ENCODE measurements at places on chromosomes 6 and 20.

- no peak for DNase-seq
Observed at GRCh38 chr20:40286975-40287531, 402.0 kb downstream of the MAFB start.

GRCh38 chr6:24824142-24824938, 25.6 kb upstream of the ARMH2 start:
- DNase-seq: no peak

DNA sequence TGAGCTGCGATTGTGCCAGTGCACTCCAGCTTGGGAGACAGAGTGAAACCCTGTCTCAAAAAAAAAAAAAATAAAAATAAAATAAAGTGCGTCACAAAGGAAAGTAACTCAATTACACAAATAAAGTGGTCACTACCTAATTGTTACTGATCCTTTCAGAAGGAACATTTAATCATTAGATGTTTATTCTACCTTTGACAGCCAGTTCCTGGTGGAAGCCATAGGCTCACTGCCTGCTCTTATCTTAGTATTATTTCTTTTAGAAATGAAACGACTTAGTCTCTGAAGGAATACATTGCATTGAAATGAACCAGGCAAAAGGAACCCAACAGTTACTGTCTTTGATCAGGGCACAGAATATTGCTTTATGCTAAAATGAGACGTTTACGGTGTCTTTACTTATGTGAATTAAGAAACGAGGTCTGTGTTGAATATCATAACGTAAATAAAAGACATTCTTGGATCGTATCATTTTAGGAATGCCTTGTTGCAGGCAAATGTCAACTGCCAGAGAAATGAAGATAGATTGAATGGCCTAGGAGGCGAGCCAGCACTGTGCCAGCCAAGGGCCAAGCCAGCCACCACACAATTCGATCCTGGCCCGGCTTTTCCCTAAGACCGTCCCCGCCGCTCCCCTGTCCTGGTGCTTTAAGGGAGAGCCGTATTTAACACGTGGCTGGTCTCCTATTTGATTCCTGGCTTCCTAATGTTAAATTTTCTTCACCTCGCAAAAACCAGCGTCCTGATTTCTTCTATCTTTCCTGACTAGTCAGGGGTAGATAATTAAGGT, 136.7 kb upstream of the GMDS start:
- no peak for DNase-seq

GRCh38 chr20:13333793-13334192, 112.7 kb downstream of the ISM1 start:
- DNase-seq: no peak

- no peak for DNase-seq
Observed at GRCh38 chr6:157830354-157831017, 7.4 kb downstream of the SNX9 start.

DNA sequence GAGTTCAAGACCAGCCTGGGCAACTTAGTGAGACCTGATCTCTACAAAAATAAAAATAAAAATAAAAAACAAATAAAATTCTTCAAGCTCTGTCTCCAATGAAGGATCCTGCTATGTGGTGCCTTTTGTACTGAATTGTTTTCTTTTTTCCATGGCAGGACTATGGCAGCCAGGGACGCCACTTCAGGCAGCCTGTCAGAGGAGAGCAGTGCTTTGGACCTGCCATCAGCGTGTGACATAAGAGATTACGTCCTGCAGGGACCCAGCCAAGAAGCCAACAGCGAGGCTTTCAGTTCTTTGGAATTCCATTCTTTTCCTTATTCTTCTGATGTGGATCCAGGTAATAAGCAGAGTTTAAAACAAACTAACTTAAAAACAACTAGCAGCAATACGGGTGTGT, 22.5 kb downstream of the SHLD1 start:
- DNase-seq: no peak

DNA sequence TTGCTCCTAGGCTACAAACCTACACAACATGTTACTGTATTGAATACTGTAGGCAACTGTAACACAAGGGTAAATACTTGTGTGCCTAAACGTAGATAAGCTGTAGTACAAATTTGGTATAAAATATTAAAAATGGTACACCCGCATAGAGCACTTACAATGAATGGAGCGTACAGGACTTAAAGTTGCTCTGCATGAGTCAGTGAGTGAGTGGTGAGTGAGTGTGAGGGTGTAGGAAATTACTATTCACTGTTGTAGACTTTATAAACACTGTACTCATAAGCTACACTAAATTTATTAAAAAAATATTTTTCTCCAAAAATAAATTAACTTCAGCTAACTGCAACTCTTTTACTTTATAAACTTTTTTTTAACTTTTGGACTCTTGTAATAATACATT, 391.6 kb downstream of the ADGRB3 start:
- DNase-seq: no peak

GRCh38 chr6:141347906-141348492, 784.7 kb upstream of the GJE1 start:
- no peak for DNase-seq

GRCh38 chr6:135411339-135411738, 86.2 kb downstream of the AHI1 start:
- no peak for DNase-seq

GRCh38 chr20:56215115-56215514, 33.4 kb upstream of the MC3R start:
- DNase-seq: no peak

- DNase-seq: no peak
Observed at GRCh38 chr20:52652271-52652670, 319.9 kb upstream of the TSHZ2 start.

DNA sequence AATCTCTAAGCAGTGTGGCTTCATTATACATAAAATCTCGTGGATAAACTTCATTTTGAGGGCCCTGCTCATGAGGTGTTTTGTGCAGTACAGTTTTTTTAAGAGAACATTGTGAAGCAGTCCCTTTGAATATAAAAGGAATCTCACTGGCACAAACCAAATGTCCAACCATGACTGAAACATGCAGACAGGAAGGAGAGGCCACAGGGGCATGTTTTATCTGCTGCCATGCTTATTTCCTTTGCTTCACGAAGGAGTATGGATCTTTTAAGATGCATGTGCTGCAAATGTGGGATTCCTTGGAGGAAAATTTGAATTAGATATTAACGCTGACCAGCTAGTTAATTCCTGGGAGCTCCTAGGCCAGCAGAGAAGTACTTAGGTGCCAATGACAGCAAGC, 192.3 kb downstream of the DST start:
- DNase-seq: no peak

- no peak for DNase-seq
Observed at GRCh38 chr20:38196592-38196991, 31.5 kb upstream of the TGM2 start.

- no peak for DNase-seq
Observed at GRCh38 chr6:45880159-45880558, 135.5 kb downstream of the CLIC5 start.

- DNase-seq: no peak
Observed at GRCh38 chr6:47353871-47354270, 44.2 kb upstream of the TNFRSF21 start.

DNA sequence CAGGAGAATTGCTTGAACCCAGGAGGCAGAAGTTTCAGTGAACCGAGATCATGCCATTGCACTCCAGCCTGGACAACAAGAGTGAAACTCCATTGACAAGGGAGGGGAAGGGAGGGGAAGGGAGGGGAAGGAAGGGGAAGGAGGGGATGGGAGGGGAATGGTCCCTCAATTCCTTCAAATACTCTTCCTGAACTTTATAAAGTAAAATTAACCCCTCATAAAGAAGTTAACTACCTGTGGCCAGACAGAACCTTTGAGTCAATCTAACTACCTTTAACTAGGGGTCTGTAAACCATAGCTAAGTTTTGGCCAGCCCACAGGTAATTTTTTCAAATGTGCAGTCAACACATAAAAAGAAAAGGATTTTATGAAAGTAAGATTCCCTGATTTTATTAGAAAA, 131.0 kb downstream of the ZMYND8 start:
- DNase-seq: no peak

- no peak for DNase-seq
Observed at GRCh38 chr6:36633915-36634314, 39.8 kb downstream of the SRSF3 start.

DNA sequence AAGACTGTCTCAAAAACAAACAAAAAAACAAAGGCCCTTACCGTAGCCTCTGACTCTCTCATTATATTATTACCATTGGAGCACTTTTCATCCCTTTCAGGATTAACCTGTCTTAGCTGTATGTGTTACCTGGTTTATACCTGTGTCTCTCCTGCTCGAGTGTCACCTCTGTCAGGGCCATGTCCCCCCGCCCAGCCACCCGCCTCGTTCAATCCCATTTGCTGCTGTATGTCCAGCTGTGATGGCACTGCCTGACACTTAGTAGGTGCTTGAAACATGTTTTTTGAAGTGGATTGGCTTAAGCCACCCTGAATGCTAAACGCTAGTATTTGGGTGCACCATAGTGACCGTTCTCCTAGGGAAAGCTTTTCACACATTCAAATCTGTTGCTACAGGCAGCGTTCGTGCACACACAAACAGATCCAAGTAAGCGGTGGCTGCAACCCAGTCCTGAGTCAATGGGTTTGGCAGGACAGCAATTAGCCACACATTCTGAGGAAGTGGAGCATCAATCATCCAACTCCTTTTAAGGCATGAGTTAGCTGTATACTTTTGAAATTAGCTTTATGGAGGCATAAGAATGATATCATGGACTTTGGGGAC, 98.9 kb upstream of the ZNF217 start:
- DNase-seq: no peak

All from activated gamma-delta T cell (primary cell).